Left renal pelvis (tissue), 4 donors: ENCODE measurements at places on chromosomes 16 and 17.

DNA sequence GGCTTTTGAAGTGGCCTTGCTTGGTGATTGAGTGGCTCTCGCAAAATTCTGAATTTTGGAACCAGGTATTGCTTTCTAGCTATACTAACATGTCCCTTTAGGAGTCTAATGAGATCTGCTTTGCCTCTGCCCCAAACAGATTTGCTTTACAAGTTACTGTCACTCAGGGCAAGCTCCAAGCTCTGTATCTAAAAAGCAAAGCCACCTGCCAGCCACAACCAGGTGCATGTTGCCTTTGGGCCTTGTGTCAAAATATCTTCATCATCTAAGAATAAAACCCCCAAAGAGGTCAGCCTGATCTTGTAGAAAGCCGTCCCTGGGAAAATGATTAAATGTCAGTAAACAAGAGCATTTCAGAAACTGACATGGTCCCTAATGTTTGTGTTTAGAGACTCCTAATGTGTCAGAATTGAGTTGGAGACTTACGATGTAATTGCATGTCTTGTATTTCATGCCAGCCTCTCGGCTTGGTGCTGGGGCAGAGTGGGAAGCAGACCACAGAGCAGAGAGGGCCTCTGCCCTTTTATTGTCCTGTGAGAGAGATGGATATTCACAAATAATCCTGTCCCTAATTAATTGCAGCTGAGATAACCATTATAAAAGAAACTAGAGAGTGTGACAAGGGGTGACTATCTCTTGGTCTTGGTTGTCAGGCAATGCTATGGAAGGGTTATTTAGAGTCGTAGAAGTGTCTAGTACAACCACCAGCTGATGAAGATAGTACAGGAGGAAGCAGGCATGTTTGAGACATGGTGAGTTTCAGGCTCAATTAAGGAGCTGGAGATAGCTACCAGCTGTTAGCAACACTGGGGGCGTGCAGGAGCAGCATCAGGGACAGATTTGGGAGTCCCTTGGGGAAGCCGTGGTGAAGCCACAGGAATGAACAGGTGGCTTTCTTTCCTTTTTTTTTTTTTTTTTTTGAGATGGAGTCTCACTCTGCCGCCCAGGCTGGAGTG, 90.7 kb downstream of the PITPNC1 start:
- DNase-seq = no peak

DNA sequence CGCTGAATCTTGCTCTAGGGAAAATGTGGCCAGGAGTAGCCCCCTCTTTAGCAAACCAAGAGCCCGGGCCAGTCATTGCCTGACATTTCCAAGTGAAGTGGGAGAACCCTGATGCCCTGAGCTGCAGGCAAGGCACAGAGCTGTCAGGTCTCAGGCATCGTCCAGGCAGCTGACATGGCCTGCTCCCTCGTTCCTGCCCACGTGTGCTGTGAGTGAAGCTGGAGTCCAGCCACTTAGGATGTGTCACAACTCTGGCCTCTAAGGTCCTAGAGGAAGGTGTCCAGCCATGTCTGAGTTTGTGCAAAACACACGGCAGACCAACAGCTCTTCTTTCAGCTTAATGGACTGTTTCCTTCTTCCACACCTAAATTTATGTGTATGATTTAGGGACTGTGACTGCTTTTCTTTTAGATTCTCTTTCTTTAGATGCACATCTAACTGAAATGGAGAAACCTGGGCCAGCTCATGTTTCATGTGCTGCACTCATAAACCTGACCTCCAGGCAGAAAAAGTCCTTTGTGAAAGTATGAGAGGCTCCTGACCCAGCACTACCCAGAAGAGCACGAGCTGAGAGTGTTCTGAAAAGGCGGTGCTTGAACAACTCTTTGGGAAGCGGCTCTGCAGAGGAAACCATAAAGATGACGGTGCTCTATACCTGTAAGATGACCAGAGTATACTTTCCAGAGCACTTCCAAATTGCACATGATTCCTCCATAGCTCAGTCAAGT, 14.8 kb upstream of the LIMD2 start:
- no peak for DNase-seq

DNA sequence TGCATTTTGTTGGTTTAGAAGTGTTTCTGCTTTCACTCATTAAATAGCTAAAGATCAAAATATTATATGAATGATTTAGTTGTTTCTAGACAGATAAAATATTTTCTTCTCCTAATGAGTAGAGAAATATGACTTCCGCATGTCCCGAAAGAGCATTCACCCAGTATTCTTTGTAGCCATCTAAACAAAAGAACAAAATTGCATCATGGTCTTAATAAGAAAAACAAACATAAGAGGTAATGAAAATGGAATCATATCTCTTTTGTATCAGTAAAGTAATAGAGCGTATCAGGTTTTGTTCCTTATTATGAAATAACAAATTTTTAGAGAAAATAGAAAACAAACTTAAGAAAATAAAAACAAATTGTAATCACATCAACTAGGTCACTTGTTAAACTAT, 16.1 kb upstream of the KCNJ2 start:
- DNase-seq = no peak

- DNase-seq = no peak
Measured at GRCh38 chr16:68000450-68000849, 1.2 kb upstream of the DPEP2 start.

- DNase-seq = no peak
Measured at GRCh38 chr16:55192734-55193133, 131.3 kb upstream of the IRX6 start.
